ENCODE measurements at places on chromosomes 12 and 14. TPM values are rescaled to one million over a fixed set of nuclear protein-coding genes. Genes with fewer than 3 reads are reported as not detected.
A peak's percentile ranks its signal among the peaks of the same experiment; 100 is the strongest.

DNA sequence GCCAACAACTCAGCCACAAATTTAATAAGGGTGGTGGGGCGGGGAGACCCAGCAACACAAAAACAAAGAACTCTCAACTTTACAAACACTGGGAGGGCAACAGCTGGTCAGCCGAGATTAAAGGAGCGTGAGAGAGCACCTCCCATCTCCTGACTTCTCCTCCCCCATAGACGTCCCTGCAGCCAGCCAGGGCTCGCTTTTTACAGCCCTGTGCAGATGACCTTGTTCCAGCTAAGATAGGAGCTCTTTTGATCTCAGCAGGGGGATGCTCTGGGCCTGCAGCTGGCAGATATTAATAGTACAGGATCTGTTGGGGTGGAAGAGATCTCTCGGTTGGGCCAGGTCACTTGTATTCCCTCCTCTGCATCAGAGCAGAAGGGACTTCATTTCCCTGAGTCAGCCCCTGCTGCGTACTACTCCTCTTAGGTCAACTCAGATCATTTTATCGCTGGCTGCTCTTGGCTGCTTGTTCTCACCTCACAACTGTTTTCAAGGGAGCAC is 475.8 kb downstream of the RAD51B start:
- H3K27me3 ChIP-seq: no peaks in the 10 kb centered on the region
- H3K4me1 ChIP-seq: peaks cover 3% of the 10 kb centered on the region
- H3K27ac ChIP-seq: no peak overlapping the region
- H3K36me3 ChIP-seq: no peaks in the 10 kb centered on the region
- no peak overlapping the region for H3K4me3 ChIP-seq

- no peaks in the 10 kb centered on the region for H3K27me3 ChIP-seq
- peak; percentile 78 for DNase-seq
- H3K36me3 ChIP-seq: no peaks in the 10 kb centered on the region
- H3K4me1 ChIP-seq: no peaks in the 10 kb centered on the region
- no peak overlapping the region for H3K27ac ChIP-seq
These were observed 26.3 kb downstream of the CMA1 start for GRCh38 chr14:24481622-24482324.

The B3GNT4 gene
- 0.91 TPM for polyA plus RNA-seq

GRCh38 chr14:22994762-22995275 is 12.5 kb upstream of the AJUBA start:
- no peak overlapping the region for H3K27ac ChIP-seq
- no peak overlapping the region for H3K4me3 ChIP-seq
- peaks cover 10% of the 10 kb centered on the region for H3K4me1 ChIP-seq
- peaks cover 11% of the 10 kb centered on the region for H3K36me3 ChIP-seq

GRCh38 chr12:4478933-4479332 is 33.3 kb upstream of the FGF6 start:
- peaks cover 7% of the 10 kb centered on the region for H3K27me3 ChIP-seq
- H3K4me3 ChIP-seq: no peak overlapping the region
- no peaks in the 10 kb centered on the region for H3K36me3 ChIP-seq
- H3K27ac ChIP-seq: no peak overlapping the region
- DNase-seq: no peak

DNA sequence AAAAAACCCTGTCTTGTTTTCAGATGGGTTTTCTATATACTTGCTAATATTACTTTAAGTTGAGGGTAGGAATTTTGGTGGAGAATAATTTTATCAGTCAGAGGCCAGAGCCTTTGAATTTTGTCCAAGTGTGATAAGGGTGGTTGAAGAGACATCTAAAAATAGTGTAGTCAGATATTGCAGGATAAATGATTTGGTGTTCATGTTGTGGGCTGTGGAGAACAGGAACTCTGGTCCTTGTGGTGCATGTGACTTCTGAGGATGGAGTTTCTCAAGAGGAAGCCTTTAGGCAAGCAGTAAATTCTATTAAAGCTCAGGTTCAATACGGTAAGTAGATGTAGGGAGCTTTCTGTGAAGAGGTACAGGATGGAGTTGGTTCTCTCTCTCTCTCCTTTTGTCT is 2.8 kb downstream of the ADAM21 start:
- H3K4me1 ChIP-seq: no peaks in the 10 kb centered on the region
- no peaks in the 10 kb centered on the region for H3K27me3 ChIP-seq
- no peak for DNase-seq
- no peaks in the 10 kb centered on the region for H3K36me3 ChIP-seq

The CAPZA3 gene
- 2.1 TPM for polyA plus RNA-seq

GRCh38 chr14:84688297-84689025 is 841.5 kb upstream of the FLRT2 start:
- no peak overlapping the region for H3K4me3 ChIP-seq
- no peak overlapping the region for H3K27ac ChIP-seq
- no peaks in the 10 kb centered on the region for H3K27me3 ChIP-seq
- no peaks in the 10 kb centered on the region for H3K4me1 ChIP-seq

The CELA1 gene
- not detected for polyA plus RNA-seq

GRCh38 chr14:103806805-103807204 is 40.6 kb downstream of the PPP1R13B start:
- no peaks in the 10 kb centered on the region for H3K36me3 ChIP-seq
- H3K27me3 ChIP-seq: no peaks in the 10 kb centered on the region
- no peak overlapping the region for H3K4me3 ChIP-seq
- H3K27ac ChIP-seq: no peak overlapping the region

The PRH1 gene
- 15.9 TPM for polyA plus RNA-seq

DNA sequence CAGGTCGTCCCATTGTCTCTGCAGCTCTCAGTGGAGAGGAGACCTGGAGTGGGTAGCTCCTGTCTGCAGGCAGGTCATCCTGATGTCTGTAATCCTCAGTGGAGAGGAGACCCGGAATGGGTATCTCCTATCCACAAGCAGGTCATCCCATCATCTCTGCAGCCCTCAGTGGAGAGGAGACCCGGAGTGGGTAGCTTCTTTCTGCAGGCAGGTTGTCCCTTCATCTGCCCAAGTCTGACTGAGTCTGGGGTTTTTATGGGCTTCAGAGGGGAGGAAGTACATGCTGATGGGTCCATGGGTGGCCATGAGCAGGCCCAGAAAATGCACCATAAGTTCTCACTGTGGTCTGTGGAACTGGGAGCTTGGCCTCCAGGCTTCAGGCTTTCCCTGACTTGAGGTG is 28.9 kb upstream of the PAPLN start:
- H3K4me3 ChIP-seq: no peak overlapping the region
- DNase-seq: no peak
- H3K4me1 ChIP-seq: no peaks in the 10 kb centered on the region
- H3K27ac ChIP-seq: no peak overlapping the region
- H3K27me3 ChIP-seq: no peaks in the 10 kb centered on the region

GRCh38 chr12:30440826-30441602 is 254.7 kb downstream of the IPO8 start:
- H3K36me3 ChIP-seq: no peaks in the 10 kb centered on the region
- H3K27me3 ChIP-seq: no peaks in the 10 kb centered on the region

The MEG3 gene
- 376 TPM for polyA plus RNA-seq

- no peak for DNase-seq
- H3K27ac ChIP-seq: no peak overlapping the region
- H3K27me3 ChIP-seq: no peaks in the 10 kb centered on the region
- no peaks in the 10 kb centered on the region for H3K4me1 ChIP-seq
- H3K4me3 ChIP-seq: no peak overlapping the region
These were observed 19.6 kb downstream of the HCFC2 start for GRCh38 chr12:104083769-104084475.

DNA sequence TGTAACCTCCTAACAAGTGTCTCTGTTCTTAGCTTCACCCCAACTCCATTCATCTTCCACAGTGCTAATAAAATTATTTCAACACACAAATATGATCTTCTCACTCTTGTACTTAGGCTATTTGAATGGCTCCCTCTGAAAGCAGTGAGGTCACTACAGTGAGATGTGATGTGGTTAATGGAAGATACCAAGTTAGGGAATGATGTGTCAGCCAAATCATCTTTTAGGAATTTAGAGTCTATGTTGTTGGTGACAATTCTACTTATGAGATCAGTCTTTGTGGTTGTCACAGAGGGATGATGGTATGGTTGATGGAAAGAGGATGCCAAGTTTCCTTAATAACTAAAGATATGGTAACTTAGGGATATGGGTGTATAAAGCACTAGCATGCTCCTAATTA is 57.6 kb downstream of the POLR3B start:
- no peak overlapping the region for H3K4me3 ChIP-seq
- H3K36me3 ChIP-seq: no peaks in the 10 kb centered on the region
- no peaks in the 10 kb centered on the region for H3K27me3 ChIP-seq
- H3K27ac ChIP-seq: no peak overlapping the region
- no peak for DNase-seq

GRCh38 chr12:3148366-3149000 is 71.3 kb downstream of the TSPAN9 start:
- no peaks in the 10 kb centered on the region for H3K36me3 ChIP-seq
- no peaks in the 10 kb centered on the region for H3K27me3 ChIP-seq
- no peak overlapping the region for H3K4me3 ChIP-seq
- no peak for DNase-seq

DNA sequence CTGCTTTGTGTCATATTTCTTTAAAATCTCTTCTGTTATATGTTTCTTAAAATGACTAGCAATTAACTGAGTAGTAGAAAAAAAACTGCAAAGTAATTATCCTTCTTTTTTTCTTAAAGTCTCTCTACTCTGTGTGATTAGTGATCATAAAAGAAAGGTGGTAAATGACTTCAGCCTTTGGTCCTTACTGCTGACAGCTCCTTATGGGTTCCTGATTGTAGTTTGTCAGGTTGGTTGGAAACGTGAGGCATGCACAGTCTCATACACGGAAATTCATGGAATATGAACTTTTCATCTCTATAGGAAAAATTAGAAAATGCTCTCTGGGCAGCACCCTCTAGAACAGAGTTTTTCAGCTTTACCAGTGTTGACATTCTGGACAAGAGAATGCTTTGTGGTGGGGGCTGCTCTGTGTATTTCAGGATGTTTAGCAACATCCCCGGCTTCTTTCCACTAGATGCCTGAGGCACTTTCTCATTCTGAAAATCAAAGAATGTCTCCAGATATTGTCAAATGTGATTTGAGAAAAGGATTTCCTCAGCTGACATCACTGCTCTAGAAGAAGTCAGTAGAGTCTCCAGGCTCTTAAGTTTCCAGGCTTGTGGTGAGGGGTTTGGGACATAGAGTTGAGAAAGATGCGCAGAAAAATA is 121.0 kb downstream of the PIK3C2G start:
- no peak for DNase-seq
- H3K27me3 ChIP-seq: no peaks in the 10 kb centered on the region
- no peaks in the 10 kb centered on the region for H3K36me3 ChIP-seq
- no peak overlapping the region for H3K4me3 ChIP-seq
- H3K4me1 ChIP-seq: peaks cover 9% of the 10 kb centered on the region

GRCh38 chr12:124684496-124684895 is 117.1 kb upstream of the NCOR2 start:
- H3K27me3 ChIP-seq: no peaks in the 10 kb centered on the region
- peak overlapping the region; percentile 77 for H3K27ac ChIP-seq
- H3K4me3 ChIP-seq: no peak overlapping the region

The C1QL4 gene
- polyA plus RNA-seq: not detected

GRCh38 chr12:56833780-56834179 is 70.7 kb downstream of the HSD17B6 start:
- no peak for DNase-seq
- H3K27me3 ChIP-seq: no peaks in the 10 kb centered on the region
- no peak overlapping the region for H3K4me3 ChIP-seq
- H3K36me3 ChIP-seq: no peaks in the 10 kb centered on the region
- H3K27ac ChIP-seq: no peak overlapping the region
- H3K4me1 ChIP-seq: no peaks in the 10 kb centered on the region

The BEGAIN gene
- polyA plus RNA-seq: 1.2 TPM

DNA sequence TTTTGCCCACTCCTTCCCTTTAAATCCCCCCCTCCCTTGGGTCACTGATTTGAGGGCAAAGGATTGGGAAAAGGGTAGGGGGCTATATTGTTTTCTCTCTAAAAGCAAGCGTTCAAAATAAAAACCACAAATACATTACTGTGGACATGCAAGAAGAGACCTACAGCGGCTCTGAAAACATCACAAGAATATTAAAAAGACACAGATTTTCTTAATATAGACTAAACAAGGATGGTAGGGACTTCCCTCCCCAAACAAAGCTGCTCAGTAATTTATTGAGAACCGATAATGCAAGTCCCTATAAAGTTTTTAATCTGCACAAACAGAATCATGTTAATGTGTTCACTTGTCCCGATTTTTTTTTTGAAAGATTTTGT is 12.9 kb downstream of the TBX3 start:
- H3K36me3 ChIP-seq: no peaks in the 10 kb centered on the region
- H3K27me3 ChIP-seq: peaks cover 52% of the 10 kb centered on the region
- no peak overlapping the region for H3K4me3 ChIP-seq
- peaks cover 4% of the 10 kb centered on the region for H3K4me1 ChIP-seq
- H3K27ac ChIP-seq: peak overlapping the region; percentile 87
- DNase-seq: no peak

- H3K36me3 ChIP-seq: no peaks in the 10 kb centered on the region
- no peak overlapping the region for H3K27ac ChIP-seq
- DNase-seq: no peak
- no peak overlapping the region for H3K4me3 ChIP-seq
- H3K27me3 ChIP-seq: no peaks in the 10 kb centered on the region
These were observed 305.3 kb upstream of the DDHD1 start for GRCh38 chr14:53458368-53458814.

- DNase-seq: no peak
- H3K4me1 ChIP-seq: no peaks in the 10 kb centered on the region
- H3K36me3 ChIP-seq: no peaks in the 10 kb centered on the region
- H3K4me3 ChIP-seq: no peak overlapping the region
- no peaks in the 10 kb centered on the region for H3K27me3 ChIP-seq
- H3K27ac ChIP-seq: no peak overlapping the region
These were observed 12.3 kb upstream of the GNG2 start for GRCh38 chr14:51848120-51848519.

The TSPAN19 gene
- polyA plus RNA-seq: 1.5 TPM

Data from left lung (tissue), 14 donors.